Left cardiac atrium (tissue), 4 donors: ENCODE measurements at places on chromosomes 2 and 18. TPM values are rescaled to one million over a fixed set of nuclear protein-coding genes. Genes with fewer than 3 reads are reported as not detected.
A peak's percentile ranks its signal among the peaks of the same experiment; 100 is the strongest.

DNA sequence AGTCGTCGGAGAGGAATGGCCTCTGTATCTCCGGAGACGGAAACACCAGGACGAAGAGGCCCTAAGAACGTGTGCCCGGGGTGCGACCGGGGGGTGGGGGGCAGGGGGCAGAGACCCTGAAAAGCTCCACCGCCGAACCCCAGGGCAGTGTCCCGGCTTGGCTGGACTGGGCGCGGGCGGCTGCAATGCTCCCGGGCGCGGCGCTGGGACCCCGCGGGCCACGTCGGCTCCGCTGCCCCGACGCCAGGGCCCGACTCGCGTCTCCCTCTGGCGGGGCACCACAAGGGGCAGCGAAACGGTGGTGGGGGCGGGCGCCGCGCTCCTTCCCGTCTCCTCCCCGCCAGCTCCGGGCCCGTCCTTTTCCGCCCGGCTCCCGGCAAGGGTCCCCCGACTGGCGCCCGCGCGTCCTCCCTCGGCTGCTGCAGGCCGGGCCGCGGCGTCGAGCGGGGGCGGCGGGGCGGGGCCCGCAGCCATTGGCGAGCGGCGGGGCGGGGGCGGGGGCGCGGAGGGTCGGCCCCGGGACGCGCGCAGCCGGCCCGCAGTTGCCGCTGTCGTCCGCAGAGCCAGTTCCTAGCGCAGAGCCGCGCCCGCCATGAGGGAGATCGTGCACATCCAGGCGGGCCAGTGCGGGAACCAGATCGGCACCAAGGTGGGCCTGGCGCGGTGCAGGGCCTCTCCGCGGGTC is at the start of gene TUBB6:
TUBB6 (plus strand) TSS at position 541 of the 685 bp plus-strand sequence; CDS start at position 593, 52 bp downstream.
- peak; percentile 88 for DNase-seq

- no peak for DNase-seq
Measured at GRCh38 chr2:206379886-206380285, 63.4 kb upstream of the ADAM23 start.

DNA sequence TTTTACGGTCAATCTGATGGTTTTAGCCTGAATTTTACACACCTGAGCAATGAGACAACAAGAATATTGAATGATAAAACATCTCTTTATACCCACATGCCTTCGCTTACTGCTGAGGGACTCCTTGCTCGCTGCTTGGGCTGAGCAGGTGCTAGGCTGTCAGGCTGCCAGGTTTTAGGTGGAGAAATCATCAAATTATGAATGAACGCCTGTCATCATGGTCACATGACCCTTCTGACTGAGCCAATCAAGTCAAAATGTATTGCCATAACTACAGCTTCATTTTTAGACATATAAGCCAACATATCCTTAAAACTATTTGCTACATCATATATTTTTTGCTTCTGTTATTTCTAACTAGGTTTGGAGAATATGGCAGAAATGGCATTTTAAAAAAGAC is 274.0 kb downstream of the LNPK start:
- DNase-seq, result no peak

GKN2 gene
- not detected for total RNA-seq

EGR4 gene
- total RNA-seq, result not detected

SERPINB3 gene
- not detected for total RNA-seq

TUBA3D gene
- 11.0 TPM for total RNA-seq

KCNS3 gene
- total RNA-seq, result 2.8 TPM
